T-helper 17 cell (primary cell): ENCODE measurements at places on chromosomes 13 and 19. TPM values are rescaled to one million over a fixed set of nuclear protein-coding genes. Genes with fewer than 3 reads are reported as not detected.

The VAV1 gene
- 83.0 TPM for total RNA-seq

The C5AR1 gene
- 11.3 TPM for total RNA-seq

The CGB2 gene
- not detected for total RNA-seq

The GRK1 gene
- 0.07 TPM for total RNA-seq

The LSR gene
- 44.5 TPM for total RNA-seq

The CLC gene
- total RNA-seq = 8.2 TPM

The ATP4A gene
- not detected for total RNA-seq

The SIGLECL1 gene
- total RNA-seq = not detected

The ZNF574 gene
- total RNA-seq = 23.6 TPM

The IGFL2 gene
- total RNA-seq = not detected

The RPS5 gene
- 1,239 TPM for total RNA-seq

The FGF22 gene
- total RNA-seq = 0.65 TPM

The CEACAM3 gene
- total RNA-seq = 0.25 TPM

The ADGRE1 gene
- 3.6 TPM for total RNA-seq

The ZNF223 gene
- total RNA-seq = 1.3 TPM
